ENCODE measurements at places on chromosomes 1 and 21.

- H3K4me1 ChIP-seq: no peaks in the 10 kb centered on the region
- no peaks in the 10 kb centered on the region for H3K36me3 ChIP-seq
- no peaks in the 10 kb centered on the region for H3K27me3 ChIP-seq
- no peak overlapping the region for H3K27ac ChIP-seq
- DNase-seq: no peak
- no peak overlapping the region for H3K4me3 ChIP-seq
Measured at GRCh38 chr1:8930116-8930515, 15.6 kb upstream of the CA6 start.

GRCh38 chr1:188615321-188615720, 1786.6 kb downstream of the PLA2G4A start:
- no peak overlapping the region for H3K27ac ChIP-seq
- H3K4me1 ChIP-seq: no peaks in the 10 kb centered on the region
- no peak overlapping the region for H3K4me3 ChIP-seq
- DNase-seq: no peak
- no peaks in the 10 kb centered on the region for H3K36me3 ChIP-seq

- no peak for DNase-seq
- H3K4me1 ChIP-seq: no peaks in the 10 kb centered on the region
- H3K36me3 ChIP-seq: no peaks in the 10 kb centered on the region
Measured at GRCh38 chr1:84847253-84848250, 45.5 kb downstream of the LPAR3 start.

- no peak overlapping the region for H3K27ac ChIP-seq
- DNase-seq: no peak
- no peak overlapping the region for H3K4me3 ChIP-seq
- peaks cover 7% of the 10 kb centered on the region for H3K27me3 ChIP-seq
- peaks cover 18% of the 10 kb centered on the region for H3K4me1 ChIP-seq
Measured at GRCh38 chr1:227732586-227733308, 2.4 kb downstream of the JMJD4 start.

DNA sequence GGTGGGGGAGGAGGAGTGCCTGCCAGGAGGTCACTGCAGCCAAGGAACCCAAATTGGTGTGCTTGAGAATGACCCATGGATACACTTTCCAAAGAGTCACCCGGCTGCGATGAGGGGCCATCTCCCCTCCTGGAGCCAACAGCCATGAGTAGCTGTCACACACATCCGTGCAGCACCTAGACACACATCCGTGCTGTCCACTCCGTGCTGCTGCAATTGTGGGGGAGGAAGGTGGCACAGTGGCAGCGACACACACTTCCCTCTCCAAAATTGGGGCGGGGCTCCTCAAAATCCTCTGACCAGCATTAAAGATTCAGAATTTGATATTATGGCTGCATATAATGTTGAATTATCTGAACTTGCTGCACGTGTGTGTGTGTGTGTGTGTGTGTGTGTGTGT, 15.8 kb downstream of the TP73 start:
- H3K4me3 ChIP-seq: no peak overlapping the region
- peaks cover 2% of the 10 kb centered on the region for H3K4me1 ChIP-seq
- no peaks in the 10 kb centered on the region for H3K27me3 ChIP-seq
- no peak for DNase-seq

DNA sequence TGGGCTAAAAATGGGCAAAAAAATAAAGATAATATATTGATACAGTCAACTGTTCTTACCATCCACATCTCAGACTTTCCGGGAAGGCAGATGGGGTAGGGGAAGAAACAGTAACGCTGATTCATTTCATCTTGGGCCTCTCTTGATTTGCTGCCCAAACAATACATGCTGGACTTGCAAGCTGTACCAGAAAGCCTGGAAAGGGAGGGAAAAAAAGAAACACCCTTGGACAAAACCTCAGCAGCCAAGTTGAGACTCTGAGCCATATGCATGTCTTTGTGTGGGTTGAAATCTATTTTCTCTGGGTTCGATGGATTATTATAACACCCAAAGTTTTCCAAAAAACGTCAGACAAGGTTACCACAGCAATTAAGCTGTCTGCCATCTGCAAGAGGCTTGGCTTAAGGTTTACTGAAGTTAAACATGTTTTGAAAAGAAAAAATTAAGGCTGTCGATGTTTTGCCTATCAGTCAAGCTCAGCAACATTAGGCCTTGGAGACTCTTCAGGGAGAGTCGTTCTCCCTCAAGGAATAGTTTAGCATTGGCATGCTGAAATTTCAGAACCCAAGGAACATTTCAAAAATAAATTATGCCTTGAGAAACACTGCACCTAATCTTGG, 71.2 kb downstream of the PSMG1 start:
- no peaks in the 10 kb centered on the region for H3K27me3 ChIP-seq
- no peaks in the 10 kb centered on the region for H3K4me1 ChIP-seq
- no peak for DNase-seq
- H3K27ac ChIP-seq: no peak overlapping the region
- no peaks in the 10 kb centered on the region for H3K36me3 ChIP-seq
- H3K4me3 ChIP-seq: no peak overlapping the region

DNA sequence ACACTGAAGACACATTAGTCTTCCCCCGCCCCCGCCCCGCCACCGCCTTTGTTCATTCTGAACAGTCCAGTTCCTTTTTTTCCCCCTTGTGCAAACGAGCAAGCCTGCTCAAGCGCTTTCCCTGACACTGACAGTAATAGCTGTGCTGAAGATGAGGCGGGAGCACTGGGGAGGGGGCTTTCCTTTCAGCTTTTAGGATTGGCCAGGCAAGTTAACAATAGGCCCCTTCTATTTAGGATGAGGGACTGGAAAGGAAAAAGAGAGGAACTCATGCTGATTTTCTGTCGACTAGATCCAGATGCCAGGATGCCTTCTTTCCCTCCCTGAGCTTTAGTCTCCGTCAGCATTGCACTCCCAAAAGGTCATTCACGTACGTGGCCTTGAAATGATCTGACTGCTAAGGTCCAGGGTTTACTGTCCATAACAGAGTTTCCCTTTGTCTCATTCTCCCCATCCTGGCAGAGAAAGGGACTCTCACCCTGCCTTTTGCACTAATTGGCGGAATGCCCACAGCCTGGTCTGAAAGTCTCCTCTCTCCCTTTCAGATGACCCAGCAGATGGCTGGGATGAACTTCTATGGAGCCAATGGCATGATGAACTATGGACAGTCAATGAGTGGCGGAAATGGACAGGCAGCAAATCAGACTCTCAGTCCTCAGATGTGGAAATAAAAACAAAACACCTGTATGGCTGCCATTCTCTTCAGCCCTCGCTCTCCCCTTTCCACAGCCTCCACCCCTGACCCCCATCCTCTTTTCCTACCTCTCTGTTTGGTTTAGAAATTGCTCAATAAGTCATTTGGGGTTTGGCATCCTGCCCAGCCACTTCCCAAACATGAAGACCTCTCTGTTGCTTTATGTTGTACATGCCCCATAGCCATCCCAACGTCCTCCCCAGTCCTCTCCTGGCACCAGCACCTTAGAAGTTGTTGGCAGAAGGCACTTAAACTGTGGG, 28.6 kb upstream of the ZFP69B start:
- peaks cover 7% of the 10 kb centered on the region for H3K4me1 ChIP-seq
- H3K4me3 ChIP-seq: no peak overlapping the region
- H3K27ac ChIP-seq: no peak overlapping the region
- H3K27me3 ChIP-seq: no peaks in the 10 kb centered on the region
- peaks cover 42% of the 10 kb centered on the region for H3K36me3 ChIP-seq

DNA sequence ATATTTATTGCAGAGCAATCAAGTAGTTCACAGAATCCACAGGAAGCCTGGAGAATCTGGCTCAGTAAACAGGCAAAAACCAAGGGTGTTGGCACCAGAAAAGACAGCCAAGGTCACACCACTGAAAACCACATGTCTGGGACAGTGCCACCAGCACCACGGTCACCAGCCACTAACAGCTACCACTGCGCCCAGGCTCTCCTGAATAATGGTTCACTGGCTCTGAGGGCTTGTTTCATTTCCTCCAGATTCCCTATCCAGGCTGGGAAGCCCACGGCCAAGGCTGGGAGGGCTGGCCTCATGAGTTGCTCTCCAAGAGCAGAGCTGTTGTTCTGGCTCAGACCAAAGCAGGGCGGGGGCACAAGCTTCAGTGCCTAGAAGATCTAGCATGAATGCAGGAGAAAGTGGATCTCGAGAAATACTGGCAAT, 54.5 kb upstream of the PTGFRN start:
- H3K4me3 ChIP-seq: no peak overlapping the region
- no peaks in the 10 kb centered on the region for H3K36me3 ChIP-seq
- peaks cover 3% of the 10 kb centered on the region for H3K4me1 ChIP-seq
- no peak for DNase-seq

GRCh38 chr1:93463960-93464359, 16.0 kb downstream of the FNBP1L start:
- no peak for DNase-seq
- no peak overlapping the region for H3K4me3 ChIP-seq
- H3K27me3 ChIP-seq: no peaks in the 10 kb centered on the region
- H3K4me1 ChIP-seq: no peaks in the 10 kb centered on the region

DNA sequence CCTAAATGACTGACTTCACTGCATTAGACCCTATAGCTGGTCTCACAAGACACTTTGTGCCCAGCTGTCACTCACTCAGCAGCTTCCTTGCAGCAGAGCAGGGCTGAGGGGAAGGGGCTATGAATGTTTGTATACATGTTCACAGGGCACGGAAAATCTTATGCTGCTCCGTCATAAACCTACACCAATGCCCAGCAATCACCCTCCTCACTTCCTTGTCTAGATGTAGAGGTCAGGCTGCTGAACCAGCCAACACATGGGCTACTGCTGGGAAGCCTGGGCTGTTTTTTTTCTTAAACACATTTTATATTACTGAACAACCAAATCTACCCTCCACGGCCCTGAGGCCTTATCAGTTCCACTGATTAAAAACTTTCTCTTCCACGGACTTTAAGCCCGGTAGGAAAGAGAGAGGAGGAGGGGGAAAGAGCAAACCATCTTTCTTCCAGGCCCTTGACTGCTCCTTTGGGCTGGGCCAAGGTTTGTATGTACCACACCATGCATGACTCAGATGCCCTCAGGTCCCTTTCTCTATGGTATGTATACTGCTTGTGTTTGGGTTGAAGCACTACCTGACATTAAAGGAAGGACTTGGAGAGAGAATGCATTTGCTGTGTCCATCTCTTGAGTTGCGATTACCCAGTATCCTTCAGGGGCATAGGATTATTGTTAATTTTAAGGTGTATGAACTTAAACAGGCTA, 12.7 kb downstream of the MTFR1L start:
- peaks cover 80% of the 10 kb centered on the region for H3K36me3 ChIP-seq
- no peak overlapping the region for H3K4me3 ChIP-seq
- H3K4me1 ChIP-seq: peaks cover 3% of the 10 kb centered on the region
- no peak overlapping the region for H3K27ac ChIP-seq
- DNase-seq: no peak

- no peaks in the 10 kb centered on the region for H3K4me1 ChIP-seq
- H3K36me3 ChIP-seq: no peaks in the 10 kb centered on the region
- H3K27ac ChIP-seq: no peak overlapping the region
- DNase-seq: no peak
- no peaks in the 10 kb centered on the region for H3K27me3 ChIP-seq
Measured at GRCh38 chr1:167795810-167796740, 74.3 kb downstream of the MPZL1 start.

GRCh38 chr1:200410566-200410878, 686 bp upstream of the ZNF281 start:
- H3K4me3 ChIP-seq: peak overlapping the region; percentile 75
- H3K4me1 ChIP-seq: peaks cover 25% of the 10 kb centered on the region
- peaks cover 25% of the 10 kb centered on the region for H3K36me3 ChIP-seq

- no peak overlapping the region for H3K4me3 ChIP-seq
- H3K27ac ChIP-seq: no peak overlapping the region
- no peak for DNase-seq
- peaks cover 8% of the 10 kb centered on the region for H3K27me3 ChIP-seq
Measured at GRCh38 chr21:44255511-44255981, 6.2 kb downstream of the DNMT3L start.

GRCh38 chr1:110749960-110750359, 75.2 kb upstream of the KCNA3 start:
- H3K27ac ChIP-seq: no peak overlapping the region
- no peaks in the 10 kb centered on the region for H3K4me1 ChIP-seq
- no peak overlapping the region for H3K4me3 ChIP-seq
- H3K27me3 ChIP-seq: peaks cover 19% of the 10 kb centered on the region

DNA sequence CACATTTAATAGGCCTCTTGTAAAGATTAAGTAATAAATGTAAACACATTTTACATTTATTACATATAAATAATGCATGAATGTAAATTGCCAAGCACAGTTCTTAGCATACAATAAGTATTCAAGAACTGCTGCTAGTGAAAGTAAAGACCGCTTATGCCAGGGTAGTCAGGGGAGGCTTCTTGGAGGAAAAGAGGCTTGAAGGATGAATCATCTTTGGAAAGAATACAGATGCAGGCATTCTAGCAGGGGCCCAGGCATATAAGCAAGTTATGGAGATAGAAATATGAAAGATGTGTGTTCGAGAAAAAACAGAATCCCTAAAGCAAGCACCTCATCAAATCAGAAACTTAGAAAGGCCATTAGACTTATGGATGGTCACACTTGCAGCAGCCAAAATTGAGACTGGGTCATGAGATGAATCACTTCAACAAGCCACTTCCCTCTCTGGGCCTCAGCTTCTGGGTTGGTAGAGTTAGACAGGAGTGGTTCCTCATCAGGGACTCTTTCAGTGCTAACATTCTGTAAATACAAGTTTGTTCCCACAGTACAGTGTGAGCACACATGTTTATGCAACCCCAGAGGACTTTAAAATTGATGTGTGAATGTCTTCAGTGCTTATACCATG, 79.8 kb upstream of the ROR1 start:
- no peaks in the 10 kb centered on the region for H3K4me1 ChIP-seq
- H3K36me3 ChIP-seq: no peaks in the 10 kb centered on the region
- no peak overlapping the region for H3K27ac ChIP-seq
- no peak for DNase-seq
- H3K27me3 ChIP-seq: no peaks in the 10 kb centered on the region

DNA sequence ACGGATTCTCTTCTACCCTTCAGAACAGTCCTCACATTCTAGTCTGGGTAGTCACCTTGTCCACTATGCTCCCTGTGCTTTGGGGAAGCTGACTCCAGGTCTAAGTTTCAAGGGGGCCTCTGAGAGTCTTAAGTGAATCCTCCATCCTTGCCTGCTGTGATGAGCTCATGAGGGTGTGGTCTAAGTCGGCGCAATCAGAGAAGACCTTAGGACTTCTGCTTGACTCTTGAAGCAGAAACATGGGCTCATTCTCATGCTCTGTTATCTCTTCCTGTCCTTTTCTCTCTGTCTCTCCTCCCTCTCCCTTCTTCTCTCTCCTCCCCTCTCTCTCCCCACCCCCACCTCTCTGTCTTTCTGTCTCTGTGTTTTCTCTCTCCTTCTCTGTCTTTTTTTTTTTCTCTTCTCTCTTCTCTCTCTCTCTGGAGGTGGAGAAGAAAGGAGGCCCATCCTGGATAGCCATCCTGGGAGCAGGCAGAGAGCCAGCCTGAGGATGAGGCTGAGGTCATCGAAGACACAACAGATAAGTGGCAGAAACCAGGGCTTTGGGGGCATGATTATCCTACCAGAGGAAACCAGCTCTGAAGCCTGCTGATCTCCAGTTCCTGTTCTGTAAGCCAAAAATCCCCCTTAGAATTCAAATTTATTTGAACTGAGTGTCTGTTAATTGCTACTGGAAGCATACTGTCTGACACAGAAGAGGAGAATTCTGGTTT, 245.6 kb downstream of the SIPA1L2 start:
- H3K36me3 ChIP-seq: no peaks in the 10 kb centered on the region
- H3K4me3 ChIP-seq: no peak overlapping the region
- no peaks in the 10 kb centered on the region for H3K27me3 ChIP-seq
- no peak for DNase-seq
- H3K27ac ChIP-seq: no peak overlapping the region

Data from thymus (tissue), 14 donors.